ENCODE measurements at places on chromosomes 1 and 21. TPM values are rescaled to one million over a fixed set of nuclear protein-coding genes. Genes with fewer than 3 reads are reported as not detected.

DNA sequence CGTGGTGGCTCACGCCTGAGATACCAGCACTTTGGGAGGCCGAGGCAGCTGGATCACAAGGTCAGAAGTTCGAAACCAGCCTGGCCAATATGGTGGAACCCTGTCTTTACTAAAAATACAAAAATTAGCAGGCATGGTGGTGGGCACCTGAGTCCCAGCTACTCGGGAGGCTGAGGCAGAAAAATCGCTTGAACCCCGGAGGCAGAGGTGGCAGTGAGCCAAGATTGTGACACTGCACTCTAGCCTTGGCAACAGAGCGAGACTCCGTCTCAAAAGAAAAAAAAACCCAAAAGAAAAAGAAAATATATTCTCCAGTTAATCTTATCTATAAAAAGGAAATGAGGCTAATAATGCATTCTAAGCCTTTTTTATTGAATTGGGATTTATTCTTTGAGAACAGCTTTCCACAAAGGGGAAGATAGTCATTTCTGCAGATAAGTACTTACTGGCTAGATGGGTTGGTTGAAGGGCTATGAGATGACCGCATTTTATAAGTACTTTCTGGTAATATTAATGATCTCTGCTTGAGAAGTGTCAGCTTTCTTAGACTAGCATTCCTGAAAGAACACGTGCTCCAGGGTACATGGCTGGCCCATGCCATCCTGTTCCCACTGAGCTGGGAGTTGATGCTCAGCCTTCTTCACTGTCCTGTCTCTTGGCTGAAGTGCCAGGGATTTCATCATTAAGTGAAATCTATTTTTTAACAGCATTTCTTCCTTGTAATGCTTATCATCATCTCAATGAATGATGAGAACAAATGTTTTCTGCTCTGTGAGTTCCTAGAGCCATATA lies 57.9 kb downstream of the SASS6 start:
- DNase-seq = no peak

DNA sequence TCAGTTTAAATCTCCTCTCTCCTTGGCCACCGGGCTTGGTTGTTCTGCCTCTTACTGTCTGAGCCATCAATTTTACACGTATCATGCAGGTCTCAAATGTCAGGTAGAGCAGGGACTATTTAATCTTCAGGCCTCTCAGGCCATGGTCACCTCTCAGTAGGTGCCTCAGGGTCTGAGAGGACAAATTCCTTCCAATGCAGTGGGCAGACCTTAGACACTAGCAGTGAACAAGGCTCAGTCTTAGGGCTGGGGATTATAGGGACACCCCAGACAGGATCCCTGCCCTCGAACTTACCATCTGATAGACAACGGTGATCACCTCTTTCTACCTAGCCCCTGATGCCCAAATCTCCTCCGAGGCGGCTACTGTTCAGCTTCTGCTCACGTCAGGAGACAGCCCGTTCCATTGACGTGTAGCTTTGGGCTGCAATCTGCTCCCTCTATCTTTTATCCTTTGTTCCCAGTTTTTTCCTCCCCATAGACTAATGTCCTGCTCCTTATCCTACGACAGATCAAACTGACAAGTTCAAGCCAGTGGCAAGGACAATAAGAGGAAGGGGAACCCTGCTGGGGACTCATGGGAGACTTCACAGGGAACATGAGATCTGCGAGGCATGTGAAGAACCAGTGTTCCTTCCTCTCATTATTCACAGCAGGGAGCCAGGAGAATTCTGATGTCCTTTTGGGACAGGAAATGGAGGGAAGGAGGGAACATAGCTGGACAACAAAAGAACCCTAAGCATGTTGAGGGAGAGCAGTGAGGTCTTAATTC lies 1.4 kb upstream of the MYOG start:
- DNase-seq = no peak

HMCN1 gene
- polyA plus RNA-seq = not detected

AGPAT3 gene
- polyA plus RNA-seq = 17.5 TPM

DNA sequence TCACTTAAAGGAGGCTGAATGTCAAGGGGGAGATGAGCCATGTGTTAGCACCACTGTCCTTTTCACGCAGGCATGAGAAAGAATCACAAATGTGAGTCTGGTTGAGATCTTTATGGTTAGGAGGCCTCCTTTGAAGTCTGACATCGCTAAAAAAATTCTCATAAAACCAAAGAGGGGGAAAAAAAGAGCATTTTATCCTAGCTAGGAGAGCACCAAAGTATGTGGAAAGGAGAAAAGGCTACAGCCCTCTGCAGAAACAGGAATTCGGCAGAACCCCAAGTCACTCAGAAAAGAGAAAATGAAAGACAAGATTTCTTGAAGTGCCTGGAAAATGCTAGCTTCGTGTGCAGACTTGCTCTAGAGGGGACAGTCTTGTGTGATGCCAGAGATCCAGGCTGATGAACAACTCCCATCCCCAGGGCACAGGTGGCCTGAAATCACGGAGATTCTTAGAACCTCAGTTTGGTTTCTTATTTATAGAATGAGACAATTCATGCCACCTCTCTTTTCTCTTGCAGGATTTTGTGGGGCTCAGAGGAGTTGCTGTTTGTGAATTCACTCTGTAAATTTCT lies 61.5 kb downstream of the RUNX1 start:
- no peak for DNase-seq

FAM72D gene
- 19.3 TPM for polyA plus RNA-seq

GRCh38 chr1:213519098-213519497 lies 468.1 kb downstream of the RPS6KC1 start:
- DNase-seq = no peak

GRCh38 chr21:35467566-35467965 lies 418.5 kb upstream of the RUNX1 start:
- no peak for DNase-seq

DNA sequence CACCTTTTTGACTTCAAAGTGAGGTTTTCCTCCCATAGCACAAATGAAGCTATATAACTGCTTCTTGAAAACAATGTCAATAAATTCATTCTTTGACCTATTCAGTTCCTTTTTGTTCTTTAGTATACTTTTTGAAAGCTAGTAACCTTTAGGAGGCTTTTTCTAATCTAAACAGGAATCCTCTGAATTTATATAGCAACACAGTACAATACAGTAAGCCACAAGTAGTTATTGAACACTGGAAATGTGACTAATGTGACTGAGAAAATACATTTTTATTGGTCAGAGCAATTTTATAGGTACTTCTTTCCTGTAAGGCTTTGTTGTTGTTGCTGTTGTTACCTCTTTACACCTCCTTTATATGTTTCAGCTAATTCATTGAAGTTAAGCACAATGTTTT lies 49.8 kb downstream of the ADGRL2 start:
- no peak for DNase-seq

GRCh38 chr1:3646596-3646995 lies 3.3 kb downstream of the WRAP73 start:
- DNase-seq = no peak

- DNase-seq = no peak
Measured at GRCh38 chr1:146013559-146013922, 8.0 kb downstream of the HJV start.

- no peak for DNase-seq
Measured at GRCh38 chr1:1631782-1632420, at the start of gene MMP23B. Gene MMP23B, plus strand, starts transcription at chr1:1632173. Its CDS starts 46 bp downstream, at chr1:1632219.

- no peak for DNase-seq
Measured at GRCh38 chr1:225767634-225768540, 9.7 kb upstream of the SRP9 start.

CXADR gene
- polyA plus RNA-seq = 0.74 TPM

- DNase-seq = no peak
Measured at GRCh38 chr1:110048923-110049601, 14.6 kb downstream of the STRIP1 start.

- no peak for DNase-seq
Measured at GRCh38 chr1:27552911-27553420, 51.0 kb downstream of the AHDC1 start.

- DNase-seq = no peak
Measured at GRCh38 chr1:108017698-108018097, 52.7 kb upstream of the VAV3 start.

NOC2L gene
- 157 TPM for polyA plus RNA-seq

DNA sequence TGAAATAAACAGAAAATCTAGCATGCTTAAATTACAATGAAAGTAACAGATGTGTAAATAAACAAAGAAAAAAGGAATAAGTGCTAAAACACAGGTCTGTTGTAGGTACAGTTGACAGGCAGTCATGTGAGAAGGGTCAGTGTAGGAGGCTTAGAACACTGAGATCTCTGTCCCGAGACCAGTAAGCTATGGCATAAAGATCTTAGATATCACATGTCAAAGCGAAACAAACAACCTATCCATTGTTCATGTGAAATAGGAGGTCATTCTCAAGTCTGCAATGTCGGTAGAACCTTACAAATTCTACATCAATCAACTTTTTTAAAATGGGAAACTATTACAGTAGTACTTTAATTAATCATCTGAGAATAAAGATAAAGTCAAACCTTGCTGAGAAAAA lies 428.9 kb upstream of the ADGRL2 start:
- no peak for DNase-seq

EXO1 gene
- polyA plus RNA-seq = 43.0 TPM

- DNase-seq = no peak
Measured at GRCh38 chr21:26513212-26513611, 59.9 kb downstream of the CYYR1 start.

DNA sequence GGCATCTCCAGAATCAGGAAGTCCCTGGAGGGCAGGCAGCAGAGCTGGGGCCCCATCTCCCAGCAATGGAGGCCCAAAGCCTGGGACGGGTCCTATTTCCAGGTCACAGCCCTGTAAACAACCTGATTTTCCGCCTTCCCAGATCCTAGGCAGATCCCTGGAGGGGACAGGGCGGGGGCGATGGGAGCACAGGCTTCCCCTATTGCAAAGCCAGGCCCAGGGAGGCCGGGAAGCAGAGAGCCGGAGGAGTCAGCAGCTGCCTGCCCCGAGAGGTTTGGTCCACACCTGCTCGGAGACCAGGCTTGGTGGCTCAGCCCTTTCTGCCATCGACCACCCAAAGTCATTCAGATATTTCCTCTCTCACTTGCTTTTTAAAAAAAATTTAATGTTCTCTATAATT lies 29.2 kb downstream of the CASZ1 start:
- DNase-seq = no peak

DNA sequence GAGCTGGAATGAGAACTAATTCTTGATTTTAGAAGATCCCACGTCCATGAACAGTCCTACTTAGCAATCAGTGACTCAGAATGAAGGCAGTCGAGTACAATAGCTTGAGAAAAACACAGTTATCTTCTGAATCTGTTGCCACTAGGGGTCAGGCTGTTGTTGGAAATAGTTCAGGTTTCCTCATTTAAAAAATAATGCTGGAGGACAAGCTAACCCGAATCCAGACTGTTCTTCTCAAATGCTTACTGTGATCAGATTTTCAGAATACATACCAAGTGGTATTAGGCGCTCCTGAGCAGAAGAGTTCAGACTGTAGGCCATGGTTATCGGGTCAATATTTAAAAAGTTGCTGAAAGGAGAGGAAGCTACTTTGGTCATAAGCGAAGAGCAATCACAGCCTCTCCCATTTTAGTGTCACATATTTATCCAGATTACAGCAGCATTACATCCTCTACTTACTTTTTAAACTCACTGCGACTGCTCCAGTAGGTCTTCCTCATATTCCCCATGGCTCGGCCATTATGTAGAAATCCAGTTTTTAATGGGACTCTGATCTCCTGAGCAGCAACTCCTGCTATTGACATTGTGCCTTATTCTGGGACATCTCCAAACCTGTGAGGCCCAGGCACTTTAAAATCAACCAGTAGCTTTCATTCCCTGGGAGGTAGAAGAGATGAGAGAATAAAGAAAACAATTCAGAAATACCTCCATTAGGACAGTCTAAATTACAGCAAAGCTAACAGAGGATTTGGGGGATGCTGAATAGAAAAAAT lies 10.9 kb downstream of the ERRFI1 start:
- DNase-seq = peak; percentile 26

DNA sequence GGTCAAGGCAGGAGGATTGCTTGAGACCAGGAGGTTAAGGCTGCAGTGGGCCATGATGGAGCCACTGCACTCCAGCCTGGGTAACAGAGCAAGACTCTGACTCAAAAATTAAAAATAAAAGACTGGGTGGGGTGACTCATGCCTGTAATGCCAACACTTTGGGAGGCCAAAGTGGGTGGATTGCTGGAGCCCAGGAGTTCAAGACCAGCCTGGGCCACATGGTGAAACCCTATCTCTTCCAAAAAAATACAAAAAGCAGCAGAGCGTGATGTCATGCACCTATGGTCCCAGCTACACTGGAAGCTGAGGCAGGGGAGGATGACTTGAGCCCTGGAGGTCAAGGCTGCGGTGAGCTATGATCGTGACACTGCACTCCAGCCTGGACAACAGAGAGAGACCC lies 44.4 kb upstream of the COX20 start:
- no peak for DNase-seq

TLCD4 gene
- polyA plus RNA-seq = 0.02 TPM

OR2M3 gene
- not detected for polyA plus RNA-seq

RAB7B gene
- polyA plus RNA-seq = not detected

TARS2 gene
- 49.4 TPM for polyA plus RNA-seq

GRCh38 chr1:209402697-209403096 lies 180.8 kb upstream of the CAMK1G start:
- no peak for DNase-seq

LINGO4 gene
- not detected for polyA plus RNA-seq

- no peak for DNase-seq
Measured at GRCh38 chr1:71994646-71995045, 287.7 kb downstream of the NEGR1 start.

SPRR1A gene
- not detected for polyA plus RNA-seq

ACTL8 gene
- polyA plus RNA-seq = not detected

CORT gene
- polyA plus RNA-seq = 0.38 TPM

- no peak for DNase-seq
Measured at GRCh38 chr1:203486618-203487370, 7.2 kb upstream of the OPTC start.

GRCh38 chr1:191101960-191102359 lies 624.3 kb upstream of the BRINP3 start:
- DNase-seq = no peak

- DNase-seq = no peak
Measured at GRCh38 chr21:35048183-35048601, 910 bp downstream of the RUNX1 start.

- DNase-seq = no peak
Measured at GRCh38 chr21:38807441-38807871, 1.7 kb downstream of the ETS2 start.

DNA sequence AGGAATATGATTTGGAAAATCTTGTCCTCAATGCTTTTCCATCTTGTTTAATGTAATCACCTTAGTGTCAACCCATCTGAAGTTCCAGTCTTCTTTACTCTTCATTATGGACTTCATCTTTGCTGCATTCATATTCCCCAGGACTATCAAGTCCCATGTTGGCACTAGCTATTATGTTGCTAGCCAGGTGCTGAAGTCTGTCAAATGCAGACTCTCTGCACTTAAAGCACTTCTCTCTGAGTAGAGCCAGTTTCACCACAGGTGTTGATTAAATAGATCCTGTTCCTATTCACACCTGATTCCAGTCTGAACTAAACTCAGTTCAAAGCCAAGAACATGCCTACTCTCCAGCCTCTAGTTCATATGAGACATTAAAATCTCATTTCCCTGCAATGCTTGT lies 75.0 kb upstream of the PKN2 start:
- DNase-seq = no peak
